ENCODE measurements at places on chromosomes 4 and X.
A peak's percentile ranks its signal among the peaks of the same experiment; 100 is the strongest.

DNA sequence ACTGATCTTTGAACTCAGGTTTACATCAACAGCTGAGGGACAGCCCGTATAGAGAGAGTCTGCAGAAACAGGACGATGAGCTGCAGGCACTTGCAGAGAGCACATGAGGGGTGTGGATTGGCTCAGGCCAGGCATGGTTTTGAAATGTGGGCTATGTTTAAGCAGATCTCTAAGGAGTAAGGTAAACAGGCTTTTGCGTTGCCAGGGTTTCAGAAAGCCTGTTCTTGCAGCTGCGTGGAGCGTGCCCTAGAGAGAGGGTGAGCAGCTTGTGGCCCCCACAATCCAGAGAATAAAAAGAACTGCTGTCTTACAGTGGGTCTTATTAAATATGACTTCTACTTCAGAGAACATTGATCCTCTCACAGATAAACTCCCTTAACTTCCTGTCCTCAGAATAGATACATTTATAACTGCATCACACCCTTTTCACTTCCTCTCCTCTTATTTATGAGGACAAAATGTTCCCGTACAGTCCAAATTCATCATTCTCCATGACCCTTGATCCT is 64.1 kb downstream of the TMA16 start:
- no peak for DNase-seq

- DNase-seq, result peak; percentile 37
Measured at GRCh38 chr4:8403173-8403753, 37.3 kb downstream of the ACOX3 start.

DNA sequence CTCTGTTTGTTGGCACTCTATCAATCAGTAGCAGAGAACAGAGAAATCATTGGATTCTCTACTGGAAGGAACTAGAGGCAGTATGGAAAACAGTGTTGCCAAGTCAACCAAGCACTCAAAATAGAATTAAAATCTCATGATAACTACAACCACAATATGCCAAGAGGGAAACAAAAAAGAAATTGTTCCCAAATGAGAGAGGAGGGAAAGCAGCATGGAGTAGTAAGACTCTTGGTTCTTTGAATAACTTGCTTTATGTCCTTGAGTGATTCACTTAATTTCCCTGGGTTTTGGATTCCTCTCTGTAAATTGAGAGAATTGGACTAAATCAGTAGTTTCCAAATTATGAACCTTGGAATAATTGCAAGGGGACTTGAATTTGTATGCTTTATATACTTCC is 285.5 kb upstream of the ANKRD50 start:
- no peak for DNase-seq

DNA sequence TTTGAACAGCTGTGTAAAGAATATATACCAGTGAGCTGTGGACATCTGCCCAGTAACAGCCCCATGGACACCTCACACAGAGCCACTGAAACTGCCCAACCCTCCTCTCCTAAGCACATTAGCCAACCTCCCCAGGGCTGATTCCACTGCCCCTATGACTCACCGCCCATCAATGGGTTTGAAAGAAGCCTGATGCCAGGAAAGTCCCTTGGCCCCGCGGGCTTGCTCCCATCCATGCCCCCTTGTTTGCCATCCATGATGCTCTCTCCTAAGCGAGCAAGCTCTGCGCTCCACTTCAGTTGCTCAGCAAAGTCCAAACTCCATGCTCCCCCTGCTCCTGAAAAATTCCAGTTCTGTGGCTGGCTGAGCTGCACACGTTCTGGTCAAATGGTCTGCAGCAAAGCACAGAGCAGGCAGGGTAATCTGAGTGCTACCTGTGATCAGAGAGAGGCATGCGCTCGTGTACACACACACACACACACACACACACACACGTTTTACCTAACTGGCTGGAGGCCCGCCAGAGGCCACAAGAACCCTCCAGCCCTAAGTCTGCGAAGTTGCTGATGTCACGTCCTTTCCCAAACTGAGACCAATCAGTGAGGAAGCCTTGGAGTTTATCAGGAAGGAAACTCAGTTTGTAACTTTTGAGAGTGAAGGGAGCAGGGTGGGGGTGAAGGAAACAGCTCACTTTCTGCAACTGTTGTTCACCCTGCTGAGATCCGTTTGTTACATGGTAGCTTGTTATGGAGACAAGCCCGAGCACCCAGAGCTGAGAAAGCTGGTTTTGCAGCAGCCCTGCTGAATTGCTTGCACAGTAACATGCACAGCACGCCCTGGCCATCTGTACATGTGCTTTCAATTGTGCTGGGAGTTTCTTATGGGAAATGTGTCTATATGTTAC is at the start of gene ASB9:
Gene ASB9, minus strand, starts transcription at position 466 of the 904 bp plus-strand sequence. Its CDS starts 209 bp downstream, at position 257.
- DNase-seq, result no peak

GRCh38 chrX:13452283-13452682 is 117.1 kb upstream of the EGFL6 start:
- no peak for DNase-seq

DNA sequence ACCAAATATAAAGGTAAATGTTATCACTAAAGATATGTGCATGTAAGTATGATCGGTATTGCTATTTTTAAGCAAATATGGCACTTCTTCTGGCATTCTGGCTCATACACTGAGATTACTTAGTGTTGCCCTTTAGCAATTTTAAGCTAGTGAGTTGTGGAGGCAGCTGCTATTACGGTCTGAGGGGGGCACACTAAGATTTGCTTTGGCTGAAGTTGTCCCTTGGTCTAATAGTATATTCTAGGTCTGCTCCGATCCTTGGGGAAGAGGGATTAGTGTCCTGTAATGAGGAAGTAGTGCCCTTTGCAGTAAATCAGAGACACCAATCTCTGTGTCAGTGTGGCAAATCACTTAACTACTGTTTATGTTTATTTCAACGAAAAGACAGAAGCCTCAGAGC is 196.5 kb upstream of the FTHL17 start:
- DNase-seq, result no peak

DNA sequence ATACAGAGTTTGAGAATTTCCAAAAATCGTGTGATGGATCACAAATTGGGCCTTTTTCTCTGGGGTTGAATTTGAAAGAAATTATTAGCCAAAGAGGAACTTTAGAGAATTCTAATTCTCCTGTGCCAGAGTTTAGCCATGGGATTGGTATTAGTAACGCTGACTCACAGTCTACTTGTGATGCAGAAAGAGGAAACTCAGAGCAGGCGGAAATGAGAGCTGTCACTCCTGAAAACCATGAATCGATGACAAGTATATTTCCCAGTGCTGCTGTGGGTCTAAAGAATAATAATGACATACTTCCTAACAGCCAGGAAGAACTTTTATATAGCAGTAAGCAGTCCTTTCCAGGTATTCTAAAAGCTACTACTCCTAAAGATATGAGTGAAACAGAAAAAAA is 64.9 kb downstream of the N4BP2 start:
- peak; percentile 27 for DNase-seq

DNA sequence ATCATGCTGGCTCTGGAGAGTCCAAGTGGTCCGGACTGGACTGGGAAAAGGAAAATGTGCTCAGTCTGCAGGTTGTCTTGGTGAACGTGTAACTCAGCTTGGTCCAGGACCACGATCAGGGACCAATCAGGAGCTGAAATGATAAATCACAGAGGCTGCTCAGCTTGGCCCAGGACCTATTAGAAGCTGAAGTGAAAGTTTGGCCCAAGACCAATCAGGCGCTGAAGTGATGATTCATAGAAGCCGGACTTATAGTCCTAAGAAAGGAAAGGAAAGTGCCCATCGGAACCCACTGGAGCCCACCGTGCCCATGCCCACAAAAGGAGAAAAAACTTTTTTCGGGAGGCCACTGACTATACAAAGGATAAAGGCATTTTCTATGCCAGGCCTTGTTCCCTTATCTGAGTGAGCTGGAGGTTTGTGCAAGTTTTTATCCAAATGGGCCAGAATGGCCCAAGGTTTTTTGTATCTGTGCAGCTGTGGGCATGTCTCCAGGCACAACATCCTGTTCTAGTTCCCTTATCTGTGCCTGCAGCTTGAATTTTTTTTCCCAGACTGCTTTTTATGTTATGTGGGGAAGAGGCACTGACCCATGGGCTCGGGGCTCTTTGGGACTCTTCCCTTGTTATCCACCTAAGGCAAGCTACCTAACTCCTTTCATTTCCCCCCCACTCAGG is 194.4 kb downstream of the FAM133A start:
- no peak for DNase-seq

- no peak for DNase-seq
Measured at GRCh38 chr4:183987987-183988392, 82.9 kb downstream of the STOX2 start.

DNA sequence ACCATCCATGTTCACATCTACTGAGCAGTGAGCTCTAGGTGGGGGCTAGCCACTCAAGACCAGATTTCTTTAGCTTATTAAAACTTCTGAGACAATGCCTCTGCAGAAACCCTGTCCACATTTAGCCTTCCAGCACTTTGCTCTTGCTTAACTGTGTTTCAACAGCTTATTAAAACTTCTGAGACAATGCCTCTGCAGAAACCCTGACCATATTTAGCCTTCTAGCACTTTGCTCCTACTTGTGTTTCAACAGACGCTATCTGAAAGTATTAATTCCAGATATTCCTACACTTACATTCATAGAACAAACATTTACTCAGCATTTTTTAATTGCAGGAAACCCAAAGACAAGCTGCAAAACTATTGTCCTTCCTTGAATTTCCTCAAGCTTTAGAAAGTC is 91.9 kb downstream of the SEL1L3 start:
- DNase-seq, result no peak

DNA sequence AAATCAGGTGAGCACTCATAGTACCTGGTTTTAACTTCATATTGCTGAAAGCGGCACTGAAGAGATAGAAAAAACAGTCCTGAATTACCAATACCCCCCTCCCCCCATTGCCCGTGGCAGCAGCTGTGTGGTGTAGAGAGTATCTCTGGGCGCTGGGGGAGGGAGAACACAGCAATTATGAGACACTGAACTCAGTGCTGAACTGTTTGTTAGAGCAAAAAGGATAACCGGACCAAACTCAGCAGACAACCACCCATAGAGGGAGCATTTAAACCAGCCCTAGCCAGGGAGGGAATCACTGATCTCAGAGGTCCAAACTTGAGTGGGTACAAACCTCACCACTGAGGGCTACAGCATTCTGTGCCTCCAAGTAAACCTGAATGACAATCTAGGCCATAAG is 457.4 kb upstream of the TEX13C start:
- DNase-seq, result no peak

- DNase-seq, result no peak
Measured at GRCh38 chrX:15437724-15438123, 53.5 kb upstream of the VEGFD start.

- DNase-seq, result no peak
Measured at GRCh38 chrX:112819813-112820212, 20.8 kb downstream of the AMOT start.

GRCh38 chr4:118082182-118082581 is 47.9 kb downstream of the NDST3 start:
- no peak for DNase-seq

- no peak for DNase-seq
Measured at GRCh38 chr4:88629826-88630225, 37.5 kb downstream of the HERC3 start.

DNA sequence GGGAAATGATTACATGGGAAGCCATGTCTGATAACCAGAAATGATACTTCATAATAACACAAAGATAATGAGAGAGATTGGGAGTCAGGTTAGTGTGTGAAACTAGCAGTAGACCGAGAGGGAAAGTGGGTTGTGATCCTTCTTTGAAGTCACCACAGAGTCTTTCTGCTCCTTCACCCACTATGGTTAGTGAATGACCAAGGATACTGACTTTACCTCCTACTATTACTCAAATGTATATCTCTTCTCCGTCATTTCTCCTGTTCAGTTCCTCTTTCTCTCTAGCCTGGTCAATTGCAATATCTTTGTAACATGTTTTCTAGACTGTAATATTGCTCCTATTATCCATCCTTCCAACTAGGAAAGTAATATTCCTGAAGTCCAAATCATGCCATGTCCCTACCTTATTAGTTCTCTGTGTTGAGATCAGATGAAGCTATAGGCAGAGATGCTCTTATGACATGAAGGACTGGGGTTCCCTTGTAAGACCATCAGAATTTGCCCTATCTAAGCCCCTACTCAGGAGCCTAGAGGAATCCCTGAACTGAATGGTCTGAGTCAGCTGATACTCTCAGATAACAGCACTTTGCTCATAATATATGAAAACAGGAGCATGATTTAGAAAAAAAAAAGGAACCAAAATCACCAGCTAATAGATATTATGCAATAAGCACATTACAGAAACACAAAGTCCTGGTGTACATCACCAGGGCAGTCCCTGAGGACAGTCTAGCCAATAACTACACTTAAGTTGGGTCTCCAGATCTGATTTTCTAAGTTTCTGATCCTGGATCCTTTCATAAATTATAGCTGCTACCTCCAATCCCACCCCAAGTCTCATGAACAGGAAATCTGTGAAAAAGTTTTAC is 81.2 kb downstream of the SHROOM3 start:
- DNase-seq, result no peak

- peak; percentile 6 for DNase-seq
Measured at GRCh38 chrX:48676893-48677270, 6.7 kb upstream of the WAS start.

GRCh38 chr4:98261405-98262291 is 464 bp downstream of the RAP1GDS1 start:
- peak; percentile 32 for DNase-seq

GRCh38 chr4:52051615-52052474 is 741 bp downstream of the SPATA18 start:
- no peak for DNase-seq

GRCh38 chr4:33606951-33607350 is 2637.4 kb downstream of the ARAP2 start:
- DNase-seq, result no peak

DNA sequence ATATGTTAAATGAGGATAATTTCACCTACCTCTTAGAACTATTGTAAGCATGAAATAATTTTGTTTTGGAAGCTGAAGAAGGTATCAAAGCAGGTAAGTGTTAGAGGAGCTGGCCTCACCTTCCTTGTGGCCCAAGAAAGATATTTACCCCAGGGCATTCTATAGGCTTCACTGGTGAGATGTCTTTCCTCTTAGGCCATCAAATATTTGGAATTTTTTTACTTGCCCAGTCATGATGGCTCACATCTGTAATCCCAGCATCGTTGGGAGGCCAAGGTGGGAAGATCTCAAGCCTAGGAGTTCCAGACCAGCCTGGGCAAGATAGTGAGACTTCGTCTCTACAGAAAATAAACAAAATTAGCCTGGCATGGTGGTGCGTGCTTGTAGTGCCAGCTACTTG is 6.1 kb upstream of the SMS start:
- no peak for DNase-seq

Measured in T-helper 1 cell (primary cell).